Stimulated activated CD8-positive, alpha-beta memory T cell treated with anti-CD3 and anti-CD28 coated beads, Interleukin-7, amount 100 ng/mL, for 1 hour (primary cell): ENCODE measurements at places on chromosomes 11 and 22.

- DNase-seq: no peak
Measured at GRCh38 chr11:116882386-116882785, 45.0 kb upstream of the APOA1 start.

DNA sequence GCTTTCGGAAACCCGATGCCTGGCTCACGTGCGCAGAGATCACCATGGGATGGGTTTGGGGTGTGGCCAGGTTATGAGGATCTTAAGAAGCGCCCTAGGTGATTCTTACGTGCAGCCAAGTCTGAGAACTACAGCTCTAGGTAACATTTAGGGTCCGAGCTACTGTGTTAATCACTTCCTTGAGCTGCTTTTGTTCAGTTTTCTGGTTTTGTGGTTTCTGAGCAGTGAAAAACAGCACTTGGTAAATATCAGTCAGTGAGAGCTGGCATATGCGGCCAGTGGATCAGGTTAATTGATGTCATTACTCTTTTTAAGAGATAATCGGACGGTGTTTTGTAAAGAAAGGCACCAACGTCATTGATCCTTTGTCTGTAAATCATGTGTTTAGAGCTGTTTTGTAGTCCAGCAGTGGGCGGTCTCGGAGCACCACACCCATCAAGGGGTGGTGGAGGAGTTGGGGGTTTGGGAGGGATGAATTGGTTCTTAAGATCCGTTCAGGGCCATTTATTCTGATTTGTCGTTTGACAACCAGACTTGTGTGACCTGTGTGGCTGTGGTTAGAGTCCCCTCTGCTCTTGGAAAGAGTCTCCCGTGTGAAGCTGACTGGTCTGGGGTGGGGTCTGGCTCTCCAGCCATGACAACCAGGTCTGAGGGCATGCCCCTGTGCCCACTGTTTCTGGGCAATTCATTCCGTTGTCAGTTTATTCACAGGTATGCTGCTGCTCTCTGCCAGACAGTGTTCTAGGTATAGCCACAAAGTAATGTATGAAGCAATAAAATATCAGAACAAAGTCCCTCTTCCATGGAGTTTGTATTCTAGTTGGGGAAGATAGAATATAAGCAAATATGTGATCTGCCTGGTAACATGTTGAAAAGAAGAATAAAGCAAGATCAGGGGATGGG is 61.9 kb upstream of the SORL1-AS1 start:
- no peak for DNase-seq

- no peak for DNase-seq
Measured at GRCh38 chr11:119964136-119965025, 173.5 kb downstream of the TRIM29 start.

GRCh38 chr22:29331213-29331612 is 15.7 kb upstream of the RASL10A start:
- no peak for DNase-seq

GRCh38 chr11:112797648-112798293 is 163.4 kb upstream of the NCAM1 start:
- DNase-seq: no peak

DNA sequence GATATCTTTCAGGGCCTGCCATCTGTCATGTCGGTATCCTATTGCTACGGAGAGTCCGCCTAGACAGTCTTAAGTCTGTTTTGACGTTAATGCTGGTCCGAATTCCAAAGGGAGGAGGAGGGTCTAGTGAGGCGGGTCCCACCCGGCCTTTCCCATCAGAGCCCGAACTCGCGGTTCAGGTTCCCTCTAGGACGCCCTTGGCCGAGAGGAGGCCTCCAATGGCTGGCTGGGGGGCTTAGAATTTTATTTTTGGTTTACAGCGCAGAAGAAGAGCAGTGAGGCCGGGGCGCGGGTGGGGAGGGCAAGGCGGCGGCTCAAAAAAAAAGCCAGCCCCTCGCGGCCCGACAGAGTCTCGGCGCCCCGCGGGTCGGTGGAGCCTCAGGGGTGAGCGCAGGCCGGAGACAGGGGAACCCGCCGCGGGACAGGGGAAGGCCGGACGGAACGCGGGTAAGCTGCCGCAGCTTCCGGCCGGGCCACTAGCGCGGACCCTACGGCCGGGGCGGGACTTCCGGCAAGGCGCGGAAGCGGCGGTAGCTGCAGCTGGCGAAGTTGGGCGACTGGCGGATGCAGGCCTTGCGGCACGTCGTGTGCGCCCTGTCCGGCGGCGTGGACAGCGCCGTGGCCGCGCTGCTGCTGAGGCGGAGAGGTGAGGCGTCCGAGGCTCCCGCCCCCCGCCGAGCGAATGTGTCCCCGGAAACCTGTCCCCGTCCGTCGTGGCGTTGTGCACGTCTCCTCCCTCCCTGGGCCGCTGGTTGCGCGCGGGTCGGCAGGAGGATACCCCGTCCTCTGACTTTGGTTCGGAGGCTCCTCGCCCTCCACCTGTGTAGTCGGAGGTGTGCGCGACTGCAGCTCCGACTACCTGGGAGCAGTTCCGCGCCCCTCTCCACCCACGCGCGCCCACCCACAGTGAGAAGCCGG is at the start of gene TRMU:
TRMU (plus strand) TSS at position 514 of the 918 bp plus-strand sequence; CDS start at position 565, 51 bp downstream.
- DNase-seq: peak; percentile 47

DNA sequence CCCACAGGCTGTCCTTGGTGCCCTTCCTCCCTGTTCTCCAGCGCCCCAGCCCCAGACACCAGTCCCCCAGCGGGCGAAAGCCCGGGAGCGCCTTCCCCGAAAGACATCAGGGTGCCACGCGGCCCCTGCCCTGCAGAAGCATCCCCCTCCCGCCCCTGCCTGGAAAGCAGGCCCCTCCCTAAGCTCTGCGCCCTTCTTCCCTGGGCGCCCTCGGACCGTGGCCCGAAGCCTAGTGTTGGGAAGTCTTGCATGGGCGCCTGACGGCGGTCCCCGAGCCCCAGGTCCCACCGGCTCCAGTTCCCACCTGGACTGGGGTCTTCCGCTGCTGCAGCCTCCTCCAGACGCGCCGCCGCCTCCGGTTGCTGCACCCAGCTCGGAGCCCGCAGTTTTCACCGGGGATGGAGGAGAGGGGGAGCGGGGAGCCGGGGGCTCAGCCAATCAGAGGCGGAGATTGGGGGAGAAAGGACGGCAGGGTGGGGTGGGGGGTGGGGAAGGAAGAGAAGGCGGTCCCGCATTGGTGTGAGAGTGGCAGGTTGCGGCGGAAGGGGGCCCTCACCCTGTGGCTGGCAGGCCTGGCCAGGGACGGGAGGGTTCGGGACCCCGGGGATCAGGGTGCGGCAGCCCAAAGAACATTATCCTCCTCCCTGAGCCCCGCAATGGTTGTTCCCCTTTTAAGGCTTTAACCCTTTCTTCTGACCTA is at the start of gene THY1:
THY1 (minus strand) TSS at position 364 of the 700 bp plus-strand sequence. CDS start 2,267 bp downstream, outside the sequence.
- DNase-seq: no peak

DNA sequence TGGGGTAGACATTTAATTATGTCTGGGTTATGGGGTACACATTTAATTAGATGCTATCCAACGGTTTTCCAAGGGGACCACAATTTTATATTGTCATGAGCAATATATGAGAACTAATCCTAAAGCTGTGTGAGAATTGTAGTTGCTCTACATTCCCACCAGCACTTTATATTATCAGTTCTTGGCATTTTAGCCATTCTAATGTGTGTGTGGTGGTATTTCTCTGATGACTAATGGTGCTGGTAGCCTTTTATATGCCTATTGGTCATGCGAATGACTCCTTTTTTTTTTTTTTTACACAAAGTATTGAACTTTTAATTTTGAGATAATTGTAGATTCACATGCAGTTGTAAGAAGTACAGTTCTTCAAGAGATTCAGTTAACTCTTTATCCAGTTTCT is 26.2 kb downstream of the TMEM135 start:
- no peak for DNase-seq

- no peak for DNase-seq
Measured at GRCh38 chr22:25068707-25069106, 116.2 kb downstream of the KIAA1671 start.

DNA sequence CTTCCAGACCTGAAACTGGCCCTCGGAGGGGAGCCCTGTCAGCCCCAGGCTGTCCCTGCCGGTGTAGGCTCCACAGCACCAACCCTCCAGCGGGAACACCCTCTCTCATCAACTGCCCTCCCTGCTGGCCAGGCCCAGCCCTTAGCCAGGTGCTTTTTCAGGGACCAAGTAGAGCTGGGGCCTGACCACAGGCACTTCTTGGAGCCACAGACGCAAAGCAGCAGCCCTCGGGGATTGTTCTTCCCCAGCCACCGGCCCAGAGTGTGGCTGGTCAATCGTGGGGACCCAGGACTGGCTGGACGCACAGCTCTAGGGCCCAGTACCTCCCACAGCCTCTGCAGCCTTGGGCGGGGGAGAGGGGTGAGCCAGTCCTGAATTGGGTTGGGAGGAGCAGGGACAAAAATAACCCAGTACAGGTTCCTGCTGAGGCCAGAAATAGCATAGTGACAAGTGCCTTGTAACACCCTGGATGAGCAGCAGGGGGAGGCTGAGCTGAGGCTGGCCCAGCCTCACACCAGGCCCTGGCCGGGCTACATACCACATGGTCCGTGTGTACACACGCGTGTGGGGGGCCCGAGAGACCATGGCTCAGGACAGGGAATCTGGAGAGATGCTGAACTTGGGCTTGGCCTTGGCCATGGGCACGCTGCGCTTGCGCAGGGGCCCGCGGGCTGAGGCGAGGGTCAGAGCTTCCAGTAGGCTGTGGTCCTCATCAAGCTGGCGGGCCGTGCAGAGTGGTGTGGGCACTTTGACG is 2.0 kb downstream of the KCNJ11 start:
- no peak for DNase-seq

- no peak for DNase-seq
Measured at GRCh38 chr11:8871171-8871775, 39.7 kb upstream of the AKIP1 start.

GRCh38 chr11:14189874-14190273 is 169.1 kb downstream of the RRAS2 start:
- no peak for DNase-seq

- no peak for DNase-seq
Measured at GRCh38 chr11:34243600-34244464, 114.0 kb downstream of the ABTB2 start.

- no peak for DNase-seq
Measured at GRCh38 chr11:121933694-121934093, 182.3 kb downstream of the BLID start.

- DNase-seq: no peak
Measured at GRCh38 chr11:70731271-70732022, 333.1 kb downstream of the CTTN start.

GRCh38 chr11:35334385-35335090 is 84.8 kb downstream of the SLC1A2 start:
- DNase-seq: no peak

GRCh38 chr11:103359216-103359615 is 250.0 kb downstream of the DYNC2H1 start:
- DNase-seq: no peak

GRCh38 chr11:45489281-45489905 is 176.0 kb downstream of the CHST1 start:
- no peak for DNase-seq

- DNase-seq: no peak
Measured at GRCh38 chr11:111081021-111081511, 164.5 kb upstream of the POU2AF2 start.

DNA sequence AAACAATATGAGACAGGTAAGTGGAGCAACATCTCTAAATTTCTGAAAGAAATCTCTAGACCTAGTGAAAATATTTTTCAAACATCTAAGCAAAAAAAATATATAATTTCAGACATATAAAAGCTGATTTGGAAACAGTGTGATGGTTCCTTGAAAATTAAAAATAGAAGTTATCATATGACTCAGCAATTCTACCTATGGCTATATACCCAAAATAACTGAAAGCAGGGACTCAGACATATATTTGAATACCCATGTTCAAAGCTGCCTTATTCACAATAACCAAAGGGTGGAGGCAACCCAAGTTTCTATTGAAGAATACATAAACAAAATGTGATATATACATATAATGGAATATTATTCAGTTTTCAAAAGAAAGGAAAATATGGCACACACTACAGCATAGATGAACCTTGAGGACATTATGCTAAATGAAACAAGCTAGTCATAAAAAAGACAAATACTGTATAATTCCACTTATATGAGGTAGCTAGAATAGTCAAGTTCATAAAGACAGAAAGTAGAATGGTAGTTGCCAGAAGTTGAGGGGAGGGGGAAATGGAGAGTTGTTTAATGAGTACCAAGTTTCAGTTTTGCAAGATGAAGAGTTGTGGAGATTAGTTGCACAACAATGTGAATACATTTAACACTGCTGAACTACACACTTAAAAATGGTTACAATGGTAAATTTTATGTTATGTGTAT is 300.4 kb downstream of the TTC28 start:
- no peak for DNase-seq

DNA sequence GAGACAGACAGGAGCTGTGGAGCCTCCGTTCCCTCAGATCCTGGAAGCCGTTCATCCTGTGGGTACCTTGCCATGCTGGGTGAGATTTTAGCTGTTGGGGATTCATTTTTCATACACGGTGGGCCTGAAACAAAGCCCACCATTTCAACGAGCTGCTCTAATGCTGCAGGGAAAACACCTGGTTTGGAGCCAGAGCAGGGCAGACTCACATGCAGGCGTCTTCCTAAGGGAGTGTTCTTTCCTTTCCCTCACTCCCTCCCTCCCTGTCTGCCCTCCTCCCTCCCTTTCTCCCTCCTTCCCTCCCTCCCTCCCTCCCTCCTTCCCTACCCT is 52.5 kb downstream of the CD6 start:
- no peak for DNase-seq

DNA sequence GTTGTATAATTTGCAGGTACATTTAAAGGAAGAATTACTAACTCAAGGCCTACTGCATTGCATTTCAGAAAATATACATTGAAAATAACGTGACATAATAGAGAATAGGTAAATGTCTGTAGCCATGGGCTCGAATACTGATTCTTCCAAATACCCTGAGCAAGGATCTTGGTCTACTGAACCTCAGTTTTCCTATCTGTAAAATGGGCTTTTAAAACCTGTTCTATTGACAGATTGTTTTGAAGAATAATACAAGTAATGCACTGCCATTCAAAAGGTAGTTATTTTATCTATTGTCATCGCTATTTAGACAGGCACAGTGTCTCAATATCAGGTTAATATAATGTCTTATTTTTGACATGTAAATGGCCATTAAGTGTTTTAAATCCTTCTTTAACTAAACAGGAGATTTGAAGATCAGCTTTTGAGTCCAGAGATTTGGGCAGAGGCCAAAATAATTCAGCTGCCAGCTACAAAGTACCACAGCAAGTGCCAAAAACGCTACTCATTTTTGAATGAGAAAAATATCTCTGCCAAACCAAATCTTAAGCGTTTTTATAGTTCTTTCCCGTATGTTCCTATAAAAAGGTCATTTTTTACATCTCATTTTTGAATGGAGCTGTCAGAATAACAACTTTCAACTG is 56.7 kb downstream of the CTSC start:
- DNase-seq: no peak
